Stimulated activated CD4-positive, alpha-beta T cell treated with anti-CD3 and anti-CD28 coated beads, Interleukin-15, amount 100 ng/mL, for 48 hours (primary cell): ENCODE measurements at places on chromosomes 7 and 10.

- no peak for DNase-seq
Measured at GRCh38 chr10:128029731-128030369, 96.4 kb downstream of the MKI67 start.

- no peak for DNase-seq
Measured at GRCh38 chr7:40733578-40733977, 598.8 kb downstream of the SUGCT start.

DNA sequence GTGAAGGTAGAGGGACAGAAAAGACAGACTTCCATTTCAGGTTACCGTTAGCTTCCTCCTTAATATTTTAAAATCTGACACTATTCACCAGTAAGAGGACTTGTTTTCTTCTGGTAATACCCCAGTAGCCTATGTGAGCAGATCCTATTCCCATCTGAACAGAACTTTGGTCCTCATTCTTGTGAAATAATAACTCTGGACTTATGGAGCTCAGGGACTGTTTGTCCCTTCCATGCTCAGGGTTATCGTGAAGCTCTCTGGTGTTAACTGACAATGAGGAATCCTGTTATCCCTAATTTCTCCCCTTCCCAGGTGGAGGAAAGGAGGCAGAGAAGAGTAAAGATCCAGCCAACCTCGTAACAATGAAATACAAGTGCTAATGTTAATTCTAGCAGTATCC, 47.0 kb upstream of the ANKRD1 start:
- DNase-seq: no peak

- DNase-seq: no peak
Measured at GRCh38 chr10:122699796-122700455, at the start of gene C10orf120. TSS of gene C10orf120 (minus strand) at chr10:122699846. CDS start at chr10:122699790, 56 bp downstream.

DNA sequence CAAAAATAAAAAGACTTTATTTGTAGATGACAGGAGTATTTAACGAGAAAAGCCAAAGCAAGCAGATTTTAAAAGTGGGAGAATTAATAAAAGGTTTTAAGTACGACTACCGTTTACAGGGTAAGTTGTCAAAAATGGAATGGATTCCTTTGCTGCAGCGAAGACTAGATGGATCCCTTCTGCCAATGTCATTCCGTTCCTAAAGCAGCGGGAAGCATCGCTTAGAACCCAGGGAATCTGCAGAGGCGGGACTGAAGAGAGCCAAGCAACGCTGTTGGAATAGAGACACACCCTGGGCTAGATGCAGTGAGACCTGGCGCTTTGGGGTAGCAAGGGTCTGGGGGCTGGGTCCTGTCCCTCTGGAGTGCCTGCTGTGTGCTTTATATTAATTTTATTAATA, 303.1 kb upstream of the MKI67 start:
- no peak for DNase-seq

DNA sequence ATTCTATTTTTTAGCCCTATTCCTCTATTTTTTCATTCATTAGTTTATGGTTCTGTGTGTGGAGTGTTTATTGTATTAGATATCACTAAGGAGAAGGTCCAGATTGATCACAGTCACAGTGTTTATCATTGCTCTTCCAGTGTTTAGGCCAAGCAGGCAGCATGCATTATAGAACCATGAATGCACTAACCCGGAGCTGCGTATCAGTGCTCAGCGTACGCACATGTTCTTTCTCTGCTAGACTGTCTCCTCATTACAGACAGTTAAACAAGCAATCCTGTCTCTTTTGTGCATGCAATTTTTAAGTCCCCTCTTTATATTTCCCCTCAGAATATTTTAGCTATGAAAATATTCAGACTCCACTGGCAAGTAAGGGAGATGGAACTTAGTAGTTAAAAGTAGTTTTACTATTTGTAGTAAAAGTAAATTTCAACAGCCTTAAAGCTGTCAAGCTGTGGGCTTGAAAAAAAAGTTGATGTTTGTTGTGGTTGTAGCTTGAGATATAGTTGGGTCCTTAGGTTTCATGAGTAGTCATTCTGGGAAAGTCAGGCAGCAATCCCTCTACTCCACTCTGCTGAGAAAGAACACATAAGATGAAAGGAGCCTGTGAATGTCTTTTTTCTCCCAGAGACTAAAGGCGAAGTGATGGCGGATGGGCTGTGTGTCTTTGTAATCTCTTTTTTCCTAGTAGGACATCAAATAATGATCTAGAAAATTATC, 260.4 kb downstream of the CDK14 start:
- no peak for DNase-seq

DNA sequence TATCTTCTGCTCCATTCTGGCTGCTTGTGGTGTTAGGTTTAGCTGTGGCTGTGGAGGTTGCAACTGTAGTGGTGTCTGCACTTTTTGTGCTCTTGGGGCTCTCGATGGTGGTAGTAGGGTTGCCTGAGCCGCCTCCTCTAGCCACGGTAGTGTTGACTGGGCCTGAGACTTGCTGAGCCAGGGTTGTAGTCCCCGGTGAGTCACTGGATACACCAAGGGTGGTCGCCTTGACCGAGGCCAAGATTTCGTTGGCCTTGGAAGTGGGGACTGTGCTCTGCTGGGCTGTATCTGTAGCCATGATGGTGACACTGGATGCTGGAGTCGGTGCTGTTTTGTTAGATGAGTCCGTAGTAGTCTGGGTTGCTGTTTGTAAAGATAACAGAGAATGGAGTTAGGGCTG, 45.4 kb downstream of the PODXL start:
- no peak for DNase-seq

- no peak for DNase-seq
Measured at GRCh38 chr7:132446666-132447278, 129.5 kb downstream of the PLXNA4 start.

GRCh38 chr10:31341552-31341951, 22.5 kb downstream of the ZEB1 start:
- DNase-seq: no peak

DNA sequence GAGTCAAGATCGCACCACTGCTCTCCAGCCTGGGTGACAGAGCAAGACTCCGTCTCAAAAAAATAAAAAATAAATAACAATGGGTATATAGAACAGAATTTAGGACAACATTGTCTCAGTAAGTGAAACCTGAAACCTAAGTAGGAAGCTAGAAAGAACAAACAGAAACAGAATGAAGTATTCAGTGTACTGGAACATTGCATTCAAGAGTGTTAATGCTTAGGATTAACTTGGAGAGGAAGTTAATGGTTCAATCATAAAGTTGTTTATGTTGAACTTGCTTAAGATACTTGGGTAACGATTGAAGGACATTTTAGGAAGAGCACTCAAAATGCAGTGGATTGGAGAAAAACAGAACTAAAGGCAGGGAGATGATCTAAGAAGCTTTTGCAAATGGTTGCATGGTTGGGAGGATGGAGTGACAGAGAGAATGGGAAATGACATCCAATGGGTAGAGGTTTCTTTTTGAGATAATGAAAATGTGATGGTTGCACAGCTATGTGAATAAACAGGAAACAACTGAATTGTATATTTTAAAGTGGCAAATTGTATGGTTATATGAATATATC, 233.7 kb downstream of the ADK start:
- no peak for DNase-seq

- DNase-seq: no peak
Measured at GRCh38 chr7:41367967-41368882, 334.7 kb downstream of the INHBA start.

- no peak for DNase-seq
Measured at GRCh38 chr10:73253225-73253555, 746 bp upstream of the MRPS16 start.

DNA sequence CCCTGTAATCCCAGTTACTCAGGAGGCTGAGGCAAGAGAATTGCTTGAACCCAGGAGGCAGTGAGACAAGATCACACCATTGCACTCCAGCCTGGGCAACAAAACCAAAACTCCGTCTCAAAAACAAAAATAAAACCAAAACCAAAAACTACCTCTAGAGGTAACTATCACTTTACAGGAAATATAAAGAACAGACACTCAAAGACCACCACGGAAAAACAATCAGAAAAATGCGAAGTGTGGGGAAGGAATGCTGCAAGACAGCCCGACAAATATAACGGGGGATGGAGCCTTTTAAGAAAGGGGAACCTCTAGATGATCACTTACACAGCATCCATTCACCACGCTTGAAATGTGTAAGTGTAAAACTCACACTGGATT, 4.3 kb downstream of the HNRNPF start:
- no peak for DNase-seq

DNA sequence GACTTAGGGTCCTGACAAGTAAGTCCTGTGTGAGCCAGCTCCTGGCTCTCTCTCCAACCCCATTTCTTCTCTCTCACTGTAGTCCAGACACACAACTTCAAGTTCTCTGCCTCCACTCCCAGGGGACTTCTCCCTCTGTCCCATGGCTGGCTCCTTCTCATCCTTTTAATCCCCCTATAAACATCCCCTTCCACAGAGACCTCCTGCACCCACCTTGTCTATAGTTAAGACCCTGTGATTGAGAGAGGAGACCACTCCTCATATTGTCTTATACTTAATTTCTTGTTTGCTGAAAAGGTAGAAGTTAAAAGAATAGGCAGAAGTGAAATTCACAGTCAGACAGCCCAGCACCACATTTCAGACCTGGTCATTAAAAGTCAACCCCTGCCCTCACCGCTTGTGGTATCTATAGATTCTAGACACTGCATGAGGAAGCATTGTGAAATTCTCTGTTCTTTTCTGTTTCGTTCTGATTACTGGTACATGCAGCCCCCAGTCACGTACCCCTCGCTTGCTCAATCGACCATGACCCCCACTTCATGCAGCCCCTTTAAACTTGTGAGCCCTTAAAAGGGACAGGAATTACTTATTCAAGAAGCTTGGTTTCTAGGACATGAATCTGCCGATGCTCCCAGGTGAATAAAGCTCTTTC, 125.6 kb upstream of the FRMD4A start:
- no peak for DNase-seq

- no peak for DNase-seq
Measured at GRCh38 chr7:66757939-66758338, 17.4 kb downstream of the RABGEF1 start.

- no peak for DNase-seq
Measured at GRCh38 chr7:102191556-102192379, 94.9 kb upstream of the SH2B2 start.

DNA sequence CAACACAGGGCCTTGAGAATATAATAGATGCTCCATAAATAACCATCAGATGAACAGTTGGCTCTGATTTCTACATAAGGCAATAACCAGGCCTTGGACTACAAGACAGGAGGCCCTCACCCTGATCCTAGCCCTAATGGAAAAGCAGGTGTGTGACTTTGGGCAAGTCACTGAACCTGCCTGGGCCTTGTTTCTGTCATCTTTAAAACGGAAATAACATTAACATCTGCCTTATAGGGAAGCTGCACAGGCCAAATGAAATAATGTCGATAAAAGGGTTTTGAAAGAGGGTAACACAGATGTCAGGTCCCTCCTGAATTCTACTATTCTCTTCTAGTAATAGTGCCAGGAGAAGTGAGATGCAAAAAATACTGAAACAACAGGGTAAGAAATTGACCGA, 20.7 kb downstream of the PIK3AP1 start:
- no peak for DNase-seq

- DNase-seq: no peak
Measured at GRCh38 chr7:46315891-46316290, 394.8 kb upstream of the IGFBP3 start.

- no peak for DNase-seq
Measured at GRCh38 chr10:11643039-11643438, 31.6 kb upstream of the USP6NL start.

GRCh38 chr7:924541-925231, 29.8 kb downstream of the ADAP1 start:
- peak; percentile 65 for DNase-seq

DNA sequence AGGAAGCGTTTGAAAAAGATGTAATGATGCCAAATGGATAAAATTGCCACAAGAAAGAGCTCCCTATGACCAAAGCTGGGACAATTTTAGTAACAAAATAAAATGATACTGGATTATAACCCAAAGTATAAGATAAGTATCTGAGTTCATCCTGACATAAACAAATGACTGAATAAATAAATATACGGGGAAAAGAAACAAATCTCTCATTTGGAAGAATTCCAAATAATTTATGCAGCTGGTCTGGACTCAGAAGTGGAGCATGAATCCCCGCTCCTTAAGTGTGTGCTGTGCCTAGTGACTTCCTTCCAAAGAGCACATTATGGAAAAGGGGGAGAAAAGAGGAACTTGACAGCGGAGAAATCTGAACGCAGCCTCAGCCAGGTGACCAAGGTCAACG, 186.2 kb downstream of the RAMP3 start:
- no peak for DNase-seq

DNA sequence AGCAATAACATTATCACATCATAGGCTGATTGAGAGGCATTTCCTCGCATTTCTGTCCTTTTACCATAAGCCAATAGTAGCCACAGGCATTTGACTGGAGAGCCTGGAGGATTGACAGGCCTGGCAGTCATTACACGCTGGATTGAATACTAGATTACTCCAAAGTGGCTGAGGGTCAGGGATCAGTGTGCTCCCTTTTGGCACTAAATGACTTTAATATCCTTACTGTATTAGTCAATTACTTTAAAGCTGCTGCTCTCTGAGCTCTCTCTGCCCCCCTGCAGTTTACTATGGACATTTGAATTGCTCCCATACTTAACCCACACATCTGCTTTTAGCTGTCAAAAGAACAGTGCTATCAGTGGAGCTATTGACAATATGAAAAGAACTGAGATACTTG, 302.0 kb downstream of the TFEC start:
- DNase-seq: no peak

DNA sequence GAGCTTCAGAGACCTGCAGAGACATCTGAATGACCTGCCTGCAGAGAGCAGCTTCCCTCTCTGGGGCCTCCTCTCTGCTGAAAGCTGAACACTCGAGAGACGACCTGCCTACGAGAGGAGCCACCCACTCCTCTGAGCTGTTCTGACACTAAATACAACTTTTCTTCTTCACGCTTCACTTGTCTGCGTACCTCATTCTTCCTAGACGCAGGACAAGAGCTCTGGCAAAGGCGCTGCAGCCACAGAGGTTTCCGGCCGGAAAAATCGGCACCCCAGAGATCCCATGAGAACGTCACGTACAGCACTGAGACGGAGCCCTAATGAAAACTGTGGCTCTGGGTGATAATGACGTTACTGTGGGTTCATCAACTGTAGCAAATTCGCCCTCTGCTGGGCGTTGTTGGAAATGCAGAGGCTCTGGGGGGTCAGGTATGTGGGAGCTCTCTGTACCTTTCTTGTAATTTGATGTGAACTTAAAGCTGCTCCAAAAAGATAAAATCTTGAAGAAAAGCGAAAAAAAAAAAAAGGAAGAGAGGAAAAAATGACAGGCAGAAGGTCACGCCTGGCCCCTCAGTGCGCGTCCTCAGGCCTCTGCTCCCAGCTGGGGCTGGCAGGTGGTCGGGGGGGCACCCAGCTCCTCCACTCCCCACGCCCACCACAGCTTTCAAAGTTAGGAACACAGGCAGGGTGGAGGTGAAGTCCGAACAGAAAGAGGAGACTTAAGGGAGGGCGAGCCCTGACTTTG, 120.7 kb downstream of the DYNC2I1 start:
- peak; percentile 75 for DNase-seq
